ENCODE measurements at places on chromosomes 12 and 14. TPM values are rescaled to one million over a fixed set of nuclear protein-coding genes. Genes with fewer than 3 reads are reported as not detected.

GRCh38 chr12:87382959-87383566 is 646.1 kb downstream of the C12orf50 start:
- no peak for DNase-seq

DNA sequence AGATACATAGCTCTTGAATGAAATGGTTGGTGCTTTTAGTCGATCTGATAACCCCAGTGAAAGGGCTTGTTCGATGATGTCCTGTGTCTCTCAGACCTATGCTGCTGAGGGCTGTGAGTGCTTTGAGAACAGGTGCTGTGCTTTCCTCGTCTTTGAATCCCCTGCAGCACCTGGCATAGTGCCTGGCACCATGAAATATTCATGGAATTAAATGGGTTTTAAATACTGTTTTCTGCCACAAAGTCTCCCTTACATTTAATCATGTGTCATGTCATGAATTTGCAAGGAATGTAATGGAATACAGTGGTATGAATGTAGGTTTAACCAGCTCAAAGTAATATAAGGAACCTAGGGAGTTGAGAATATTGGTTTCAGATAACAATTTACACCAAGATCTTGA is 220.5 kb upstream of the PRICKLE1 start:
- no peak for DNase-seq

DNA sequence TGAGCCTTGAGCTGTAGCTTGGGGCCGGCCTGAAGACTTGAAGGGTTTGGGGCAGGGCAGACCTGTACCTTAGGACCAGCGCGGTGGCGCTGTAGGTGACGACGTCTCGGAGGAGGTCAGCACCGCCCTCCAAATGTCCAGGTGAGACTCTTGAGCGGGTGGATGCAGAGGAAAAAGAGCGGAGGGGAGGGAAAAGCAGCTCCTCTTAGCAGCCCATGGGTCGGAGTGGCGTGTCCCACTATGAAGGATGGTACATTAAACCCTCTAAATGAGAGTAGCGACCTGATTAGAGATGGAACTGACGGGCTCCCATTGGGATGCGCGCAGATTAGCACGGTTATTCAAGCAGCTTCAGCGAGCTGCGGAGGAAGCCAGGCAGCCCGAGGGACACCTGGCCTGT is 77.0 kb upstream of the MAP1LC3B2 start:
- no peak for DNase-seq

DNA sequence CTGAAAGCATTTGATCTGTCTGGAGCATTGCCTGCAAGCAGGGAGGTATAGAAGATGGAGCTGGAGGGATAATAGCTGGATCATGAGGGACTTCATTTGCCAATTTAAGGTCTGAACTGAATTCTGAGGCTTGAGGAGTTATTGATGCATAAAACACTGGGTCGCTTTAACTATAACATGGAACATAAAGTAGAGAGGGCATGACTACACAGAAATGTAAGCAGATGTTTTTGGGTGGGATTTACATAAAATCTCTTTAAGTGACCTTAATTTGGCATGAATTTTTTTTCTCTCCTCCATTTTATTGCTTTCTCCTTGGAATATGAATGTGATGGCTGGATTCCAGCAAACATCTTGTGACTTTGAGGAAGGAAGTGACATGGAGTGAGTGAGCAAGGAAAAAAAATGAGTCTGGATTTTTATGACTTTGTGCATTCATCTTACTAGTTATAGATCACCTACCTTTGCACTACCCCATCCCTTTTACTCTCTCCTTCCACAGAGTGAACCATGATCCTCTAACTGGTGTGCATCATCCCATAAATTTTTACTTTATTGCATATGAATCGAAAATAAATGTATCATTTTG is 356.0 kb downstream of the DUSP6 start:
- no peak for DNase-seq

DNA sequence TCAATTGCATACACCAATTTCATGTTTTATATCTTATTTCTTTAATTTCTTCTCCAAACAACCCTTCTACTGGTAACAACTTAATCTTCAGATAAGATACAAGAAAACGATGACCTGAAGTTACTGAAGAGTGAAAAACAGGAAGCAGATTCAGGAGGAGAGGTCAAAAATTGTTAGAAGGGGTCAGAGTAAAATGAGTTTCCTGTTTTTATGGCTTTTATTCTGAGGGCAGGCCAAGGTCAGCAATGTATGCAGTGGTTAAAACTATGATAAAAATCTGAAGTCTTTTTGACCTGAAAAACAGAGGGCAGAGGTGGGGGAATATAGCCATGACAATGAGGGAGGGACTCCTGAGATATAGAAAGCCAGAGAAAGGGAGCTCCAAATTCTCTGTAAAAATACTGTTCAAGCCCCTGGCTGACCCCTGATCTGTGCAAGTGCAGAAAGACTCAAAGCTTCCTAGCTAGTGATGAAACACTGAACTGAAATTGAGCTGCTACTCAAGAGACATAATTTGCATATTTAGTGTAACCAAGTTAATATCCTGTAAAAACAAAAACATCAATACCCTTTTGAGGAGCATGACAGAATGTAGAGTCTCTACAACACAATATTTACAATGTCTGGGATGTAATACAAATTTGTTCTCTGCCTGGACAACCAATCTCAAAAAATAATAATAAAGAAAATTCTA is 514.3 kb upstream of the SEL1L start:
- DNase-seq: no peak

- peak; percentile 42 for DNase-seq
These were observed 67.2 kb downstream of the RIC8B start for GRCh38 chr12:106841510-106842302.

GRCh38 chr12:49982246-49983087 is 9.7 kb downstream of the AQP6 start:
- DNase-seq: no peak

DNA sequence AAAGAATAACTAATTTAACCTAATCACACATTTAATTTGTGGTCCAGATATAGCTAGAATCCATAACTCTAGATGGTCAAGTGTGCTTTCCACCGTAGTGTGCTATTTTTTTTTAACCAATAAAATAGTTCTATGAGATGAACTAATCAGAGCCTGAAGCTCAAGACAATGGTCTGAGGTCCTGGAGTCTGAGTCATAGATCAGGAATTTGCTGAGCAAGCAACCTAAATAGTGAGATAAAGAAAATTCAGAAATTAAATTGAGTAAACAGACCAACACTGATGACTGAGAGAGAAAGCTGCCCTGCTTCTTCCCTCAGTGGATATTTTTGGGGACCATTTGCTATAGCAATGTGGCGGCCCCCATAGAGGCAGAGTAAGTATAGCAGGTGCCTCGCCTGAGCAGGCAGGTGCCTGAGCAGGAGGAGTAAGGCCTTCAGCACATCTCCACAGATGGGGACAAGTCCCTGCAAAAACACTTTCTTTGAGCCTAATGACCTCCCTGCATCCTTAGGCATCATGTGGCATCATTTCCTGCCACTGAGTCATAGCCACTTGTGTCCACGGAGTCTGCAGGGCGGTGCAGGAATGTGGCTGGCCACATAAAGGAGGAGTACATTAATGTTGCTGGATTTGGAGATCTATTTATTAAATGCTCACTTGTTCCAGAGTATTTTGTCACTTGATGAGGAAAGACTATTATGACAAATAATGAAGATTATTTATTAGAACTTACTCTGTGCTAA is 13.9 kb upstream of the CLEC4E start:
- DNase-seq: no peak

DNA sequence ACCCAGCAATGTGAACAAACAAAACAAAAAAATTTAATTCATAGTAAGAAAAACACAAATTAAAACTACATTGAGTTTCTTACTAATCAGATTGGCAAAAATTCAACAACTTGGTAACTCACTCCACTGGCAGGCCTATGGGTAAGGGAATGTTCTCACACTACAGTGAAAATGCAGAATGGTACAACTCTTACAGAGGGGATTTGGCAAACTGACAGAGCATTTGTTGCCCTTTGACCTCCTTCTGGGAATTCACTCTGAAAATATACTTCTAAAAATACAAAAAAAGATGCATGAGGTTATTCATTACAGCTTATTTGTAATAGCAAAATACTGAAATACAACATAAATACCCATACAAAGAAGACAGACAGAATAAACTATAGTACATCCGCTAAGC is 32.8 kb downstream of the ABCD2 start:
- no peak for DNase-seq

- DNase-seq: no peak
These were observed 2.0 kb downstream of the B4GALNT1 start for GRCh38 chr12:57630891-57631433.

DNA sequence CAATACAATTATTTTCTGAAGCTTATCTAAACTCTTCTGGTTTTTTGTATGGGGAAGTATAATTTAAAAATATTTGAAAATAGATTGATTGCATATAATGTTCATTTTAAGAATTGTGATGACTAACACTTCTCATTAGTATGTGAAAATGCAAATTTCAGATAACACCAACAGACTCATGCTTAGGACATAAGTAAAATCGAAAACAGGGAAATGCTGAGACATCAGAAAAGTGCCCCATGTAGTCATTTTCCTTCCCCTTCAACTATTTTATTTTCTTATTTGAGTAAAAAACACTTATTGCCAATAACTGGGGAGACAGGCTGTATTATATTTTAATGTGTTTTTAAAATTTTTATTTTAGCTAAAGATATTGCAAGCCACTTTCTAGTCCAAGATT is 814.7 kb downstream of the GALC start:
- DNase-seq: no peak

GRCh38 chr14:79540394-79540793 is 670.9 kb downstream of the DIO2 start:
- DNase-seq: no peak

- no peak for DNase-seq
These were observed at the start of gene DYRK4 for GRCh38 chr12:4562034-4562657. DYRK4 (plus strand) TSS chr12:4562208; CDS start chr12:4562246, 38 bp downstream.

DNA sequence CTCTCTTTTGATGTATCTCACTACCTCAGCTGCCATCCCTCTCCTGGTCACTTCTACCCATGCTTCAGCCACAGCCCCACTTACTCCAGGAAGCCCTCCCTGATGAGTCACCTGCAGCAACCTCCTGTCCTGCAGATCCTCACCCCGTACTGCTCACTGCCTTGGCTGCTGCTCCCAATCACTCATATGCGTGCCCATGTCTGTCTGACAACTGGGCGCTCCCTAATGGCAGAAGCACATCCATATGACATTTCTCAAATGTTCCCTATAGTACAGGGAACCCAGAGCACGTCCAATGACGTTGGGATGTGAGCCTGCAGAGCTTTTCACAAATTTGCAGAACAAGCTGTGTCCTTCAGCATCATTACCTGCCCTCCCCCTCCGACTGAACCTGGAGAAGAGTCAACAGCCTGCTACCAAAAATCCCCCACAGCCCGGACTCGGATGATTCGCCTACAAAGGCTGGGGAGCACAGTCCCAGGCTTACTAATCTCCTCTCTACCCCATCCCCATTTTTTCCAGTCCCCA is 90.0 kb downstream of the SINHCAF start:
- no peak for DNase-seq

DNA sequence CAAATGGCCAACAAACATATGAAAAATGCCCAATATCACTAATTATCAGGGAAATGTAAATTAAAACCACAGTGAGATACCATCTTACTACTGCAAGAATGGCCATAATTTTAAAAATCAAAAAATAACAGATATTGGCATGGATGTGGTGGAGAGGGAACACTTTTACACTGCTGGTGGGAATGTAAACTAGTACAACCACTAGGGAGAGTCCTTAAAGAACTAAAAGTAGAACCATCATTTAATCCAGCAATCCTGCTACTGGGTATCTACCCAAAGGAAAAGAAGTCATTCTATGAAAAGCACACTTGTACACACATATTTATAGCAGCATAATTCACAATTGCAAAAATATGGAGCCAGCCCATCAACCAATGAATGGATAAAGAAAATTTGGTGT is 459.7 kb downstream of the GXYLT1 start:
- DNase-seq: no peak

DNA sequence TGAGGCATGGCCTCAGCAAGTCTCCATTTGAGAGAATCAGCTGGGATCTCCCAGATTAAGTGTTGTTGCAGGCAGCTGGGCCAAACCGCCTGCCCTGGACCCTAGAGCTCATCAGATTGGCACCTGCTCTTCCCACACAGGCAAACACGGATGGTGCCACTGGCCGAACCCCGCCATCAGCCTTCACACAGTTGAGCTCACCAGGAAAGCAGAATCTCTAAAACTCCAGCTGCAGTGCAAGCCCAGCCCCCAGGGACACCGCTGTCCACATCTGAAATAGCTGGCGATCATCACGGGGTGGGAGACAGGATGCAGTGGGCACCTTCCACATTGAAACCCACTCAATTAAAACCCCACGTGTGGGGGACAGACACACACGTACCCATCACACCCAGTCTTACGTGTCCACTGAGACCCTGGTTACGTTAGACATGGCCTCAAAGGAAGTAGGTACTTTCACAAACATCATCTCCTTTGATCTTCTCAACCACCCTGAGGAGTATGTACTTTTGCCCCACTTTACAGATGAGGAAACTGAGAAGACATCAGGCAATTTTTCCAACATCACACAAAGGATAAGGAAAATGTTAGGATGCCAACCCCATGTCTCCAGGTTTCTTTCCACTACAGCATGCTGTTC is 88.8 kb downstream of the SINHCAF start:
- DNase-seq: no peak

GRCh38 chr14:55481769-55482168 is 41.4 kb upstream of the TBPL2 start:
- DNase-seq: no peak

DNA sequence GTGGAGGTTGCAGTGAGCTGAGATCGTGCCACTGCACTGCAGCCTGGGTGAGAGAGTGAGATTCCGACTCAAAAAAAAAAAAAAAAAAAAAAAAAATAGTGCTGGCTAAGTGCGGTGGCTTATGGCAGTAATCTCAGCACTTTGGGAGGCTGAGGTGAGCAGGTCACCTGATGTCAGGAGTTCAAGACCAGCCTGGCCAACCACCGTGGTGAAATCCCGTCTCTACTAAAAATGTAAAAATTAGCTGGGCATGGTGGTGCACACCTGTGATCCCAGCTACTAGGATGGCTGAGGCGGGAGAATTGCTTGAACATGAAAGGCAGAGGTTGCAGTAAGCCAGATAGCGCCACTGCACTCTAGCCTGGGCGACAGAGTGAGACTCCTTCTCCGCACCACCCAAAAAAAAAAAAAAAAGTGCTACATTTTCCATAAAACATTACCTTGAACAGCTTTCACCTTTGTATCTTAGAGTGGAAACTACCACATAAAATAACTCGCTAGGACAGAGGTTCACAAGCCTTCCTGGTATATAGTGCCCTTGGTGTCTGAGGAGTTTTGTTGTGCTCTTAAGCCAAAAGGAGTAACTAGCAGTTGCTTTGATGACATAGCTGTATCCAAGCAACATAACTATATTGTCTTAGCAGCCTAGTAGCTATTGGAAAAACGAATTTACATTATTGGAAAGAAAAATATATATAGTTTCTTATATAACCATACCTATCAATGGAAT is 11.1 kb downstream of the PTGES3 start:
- peak; percentile 30 for DNase-seq

The SNRNP35 gene
- total RNA-seq: 31.0 TPM

The KRT3 gene
- total RNA-seq: not detected

The TAS2R8 gene
- not detected for total RNA-seq

The CACNA1C gene
- 0.26 TPM for total RNA-seq

The PLXNC1 gene
- 10.4 TPM for total RNA-seq

The SCNN1A gene
- 0.58 TPM for total RNA-seq

The GPRC5D gene
- not detected for total RNA-seq

The DAO gene
- not detected for total RNA-seq

The NXPH4 gene
- total RNA-seq: 0.68 TPM

The GLIPR1L1 gene
- not detected for total RNA-seq
